Left ventricle myocardium inferior (tissue), 1 donor: ENCODE measurements at places on chromosomes 7 and 10.
A peak's percentile ranks its signal among the peaks of the same experiment; 100 is the strongest.

GRCh38 chr7:45696476-45696875, 122.3 kb downstream of the ADCY1 start:
- no peak for DNase-seq

GRCh38 chr7:31710171-31710570, 23.2 kb downstream of the PPP1R17 start:
- no peak for DNase-seq

DNA sequence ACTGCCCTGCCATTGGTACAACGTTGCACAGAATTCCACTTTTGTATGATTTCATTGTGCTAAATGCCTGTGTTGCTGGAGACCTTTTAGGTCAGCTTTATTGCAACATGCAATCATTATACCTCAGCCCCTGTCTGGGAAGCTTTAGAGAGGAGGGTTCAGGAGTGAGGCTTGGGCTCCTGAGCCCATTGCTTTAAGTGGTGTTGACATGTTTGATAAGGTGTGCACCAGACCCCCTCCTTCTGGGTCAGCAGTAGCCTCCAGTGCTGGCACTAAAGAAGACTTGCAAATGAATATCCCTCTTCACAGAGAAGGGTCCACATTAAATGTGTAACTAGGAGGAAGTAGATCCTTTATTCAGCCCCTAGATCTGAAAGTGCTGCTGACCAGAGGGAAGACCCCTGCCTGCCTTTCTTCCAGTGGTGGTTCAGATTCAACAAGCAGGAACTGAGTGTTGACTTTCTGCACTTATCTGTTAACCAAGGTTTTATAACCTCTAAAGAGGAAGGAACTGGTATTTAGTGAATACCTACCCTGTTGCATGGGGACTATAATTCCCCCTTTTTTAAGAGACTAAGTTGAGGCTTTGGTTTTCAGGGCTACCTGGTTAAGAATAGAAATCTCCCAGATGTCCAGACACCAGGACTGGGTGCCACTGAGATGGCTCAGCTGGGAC, 369.4 kb upstream of the IGFBP3 start:
- no peak for DNase-seq

GRCh38 chr10:15280462-15280861, 90.6 kb downstream of the FAM171A1 start:
- no peak for DNase-seq

DNA sequence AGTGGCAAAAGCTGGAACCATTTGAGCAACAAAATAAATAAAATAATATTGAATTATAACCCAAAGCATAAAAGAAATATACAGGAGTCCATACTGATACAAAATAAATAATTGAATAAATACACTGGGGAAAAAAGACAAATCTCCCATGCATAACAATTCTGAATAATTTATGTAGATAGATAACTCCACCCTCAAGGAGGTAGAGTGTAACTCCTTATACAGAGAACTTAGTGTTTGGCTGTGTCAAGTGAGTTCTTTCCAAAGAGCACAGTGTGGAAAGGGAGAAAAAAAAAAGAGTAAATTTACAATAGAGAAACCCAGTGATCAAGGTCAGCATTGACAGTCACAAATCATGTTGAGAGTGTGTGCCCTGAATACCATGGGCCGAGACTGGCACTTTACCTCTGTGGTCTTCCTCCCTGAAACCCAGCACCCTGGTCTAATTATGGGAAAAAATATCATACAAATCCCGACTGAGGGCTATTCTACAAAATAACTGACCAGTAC, 5.5 kb downstream of the PIK3AP1 start:
- no peak for DNase-seq

DNA sequence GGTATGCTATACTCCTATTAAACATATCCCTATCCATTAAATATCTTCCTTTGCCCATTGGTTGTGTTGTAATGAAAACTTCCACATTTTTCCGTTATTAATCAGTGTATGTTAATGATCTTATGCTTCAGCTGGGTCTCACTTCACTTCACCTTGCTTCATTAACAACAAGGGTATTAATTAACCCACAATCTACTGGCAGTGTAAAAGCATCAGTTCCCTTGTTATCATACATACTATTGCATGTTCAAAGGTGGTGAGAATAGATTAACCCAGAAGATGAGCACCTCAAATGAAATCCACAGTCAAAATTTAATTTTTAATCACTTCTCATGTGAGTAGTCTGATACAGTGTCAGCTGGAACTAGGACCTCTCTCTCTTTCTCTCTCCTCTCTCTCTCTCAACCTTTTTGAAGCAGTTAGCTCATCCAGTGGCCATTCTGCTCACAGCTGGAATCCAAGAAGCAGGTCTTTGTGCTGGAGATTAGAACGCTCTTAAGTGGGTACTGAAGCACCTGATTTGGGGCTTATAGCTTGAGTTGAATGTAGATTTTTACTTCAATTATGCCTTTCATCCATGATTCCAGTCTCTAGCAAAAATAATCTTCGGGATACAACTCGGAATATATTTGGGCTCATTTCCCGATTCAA, 172.3 kb downstream of the RAPGEF5 start:
- DNase-seq = no peak

DNA sequence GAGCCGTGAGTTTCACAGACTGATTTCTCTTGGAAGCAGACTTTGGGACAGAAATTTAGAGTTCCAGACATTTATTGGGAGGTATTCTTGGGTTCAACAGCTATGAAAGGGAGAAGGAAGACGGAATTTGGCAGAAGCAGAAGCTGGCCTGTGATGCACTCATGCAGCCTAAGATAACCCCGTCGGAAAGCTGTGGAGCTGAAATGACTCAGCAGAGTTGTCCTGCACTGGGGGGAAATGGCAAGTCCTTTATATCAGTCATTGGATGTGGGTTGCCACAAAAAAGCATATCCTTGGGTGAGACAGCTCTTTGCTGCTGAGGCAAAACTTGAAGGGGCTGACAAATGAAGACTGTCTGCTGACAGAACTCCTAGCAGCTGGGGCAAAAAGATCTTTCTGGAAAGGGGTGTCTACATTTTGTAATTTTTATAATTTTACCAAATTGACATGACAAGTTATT, 11.5 kb upstream of the MICU1 start:
- peak; percentile 34 for DNase-seq

GRCh38 chr10:50538555-50539398, 85.0 kb downstream of the SGMS1 start:
- no peak for DNase-seq

DNA sequence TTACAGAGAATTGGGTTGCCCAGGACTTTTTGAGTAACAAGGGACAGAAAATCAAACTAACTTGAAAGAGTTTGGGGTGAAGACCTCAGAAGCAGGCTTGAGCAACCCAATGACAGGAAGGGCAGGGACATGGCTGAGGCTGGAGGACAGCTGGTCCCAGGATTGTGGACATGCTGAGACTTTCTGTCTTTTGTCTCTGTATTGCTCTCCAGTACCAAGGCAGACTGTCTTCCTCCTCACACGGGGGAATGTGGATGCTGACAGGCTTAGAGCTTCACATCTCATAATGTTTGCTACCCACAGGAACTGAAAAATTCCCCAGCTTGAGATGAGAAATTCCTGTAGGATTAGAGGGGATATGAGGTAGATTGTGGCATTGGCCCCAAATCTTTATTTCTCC, 229.6 kb downstream of the PHF14 start:
- DNase-seq = no peak

DNA sequence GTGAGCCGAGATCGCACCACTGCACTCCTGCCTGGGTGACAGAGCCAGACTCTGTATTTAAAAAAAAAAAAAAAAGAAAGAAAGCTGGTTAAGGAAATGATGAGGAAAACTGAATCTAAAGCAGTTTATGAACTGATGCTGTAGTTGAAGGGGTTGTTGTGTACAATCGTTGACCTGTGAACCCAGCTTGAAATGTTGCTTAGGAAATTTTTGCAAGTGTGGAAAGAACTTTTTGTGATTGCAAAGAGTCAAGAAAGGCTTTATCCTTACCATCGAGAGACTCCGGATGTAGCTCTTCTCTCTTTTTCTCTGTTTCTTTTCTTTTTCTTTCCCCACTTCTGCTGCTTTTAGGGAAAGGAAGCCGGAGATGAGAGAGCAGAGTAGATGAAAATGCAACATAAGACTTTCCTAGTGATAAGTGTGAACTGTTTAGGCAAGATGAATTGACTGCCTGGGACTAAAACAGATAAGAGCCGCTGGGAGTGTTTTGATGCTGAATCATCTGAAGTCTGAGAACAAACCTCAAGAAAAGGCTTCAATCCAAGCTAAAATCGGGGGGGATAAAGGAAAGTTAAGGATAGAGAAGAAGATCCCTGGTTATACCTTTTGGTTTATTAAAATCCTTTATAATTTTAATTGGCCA, 69.0 kb downstream of the TAF3 start:
- DNase-seq = no peak

DNA sequence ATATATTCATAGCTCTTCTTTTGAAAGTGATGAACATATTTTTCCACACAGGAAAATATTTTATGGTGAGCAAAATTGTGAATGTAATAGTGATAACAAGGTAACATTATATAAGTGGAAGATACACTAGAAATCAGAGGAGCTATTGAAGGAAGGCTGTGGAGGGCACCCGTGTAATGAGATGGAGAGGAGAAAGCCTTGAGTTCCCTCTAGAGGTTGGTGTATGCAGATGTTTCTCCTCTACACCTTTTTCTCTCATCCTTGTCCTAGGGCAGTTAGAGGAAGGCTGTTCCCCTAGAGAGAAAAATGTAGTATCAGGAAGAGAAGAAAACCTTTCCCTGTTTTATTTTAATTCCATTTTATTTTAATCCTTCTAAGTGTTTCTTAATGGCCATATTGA, 54.6 kb upstream of the NRG3 start:
- DNase-seq = no peak

DNA sequence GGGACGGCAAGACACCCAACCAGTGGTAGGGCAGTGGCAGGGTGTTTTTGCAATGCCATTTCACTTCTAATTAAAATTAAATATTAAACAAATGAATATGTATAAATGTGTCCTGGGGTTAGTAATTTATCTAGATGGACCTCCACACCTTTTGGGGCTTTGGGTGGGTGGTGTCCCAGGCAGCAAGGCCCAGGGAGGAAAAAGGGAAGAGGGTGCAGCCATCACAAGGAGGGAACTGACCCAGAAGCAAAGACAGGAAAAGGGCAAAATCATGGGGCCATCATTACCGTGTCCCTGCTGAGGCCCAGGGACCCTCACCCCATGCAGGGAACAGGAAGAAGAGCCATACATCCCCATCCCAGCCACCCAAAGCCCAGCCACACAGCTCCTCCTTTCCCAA, 204.6 kb downstream of the GRID1 start:
- no peak for DNase-seq

GRCh38 chr10:131071721-131072120, 239.8 kb downstream of the TCERG1L start:
- DNase-seq = no peak

DNA sequence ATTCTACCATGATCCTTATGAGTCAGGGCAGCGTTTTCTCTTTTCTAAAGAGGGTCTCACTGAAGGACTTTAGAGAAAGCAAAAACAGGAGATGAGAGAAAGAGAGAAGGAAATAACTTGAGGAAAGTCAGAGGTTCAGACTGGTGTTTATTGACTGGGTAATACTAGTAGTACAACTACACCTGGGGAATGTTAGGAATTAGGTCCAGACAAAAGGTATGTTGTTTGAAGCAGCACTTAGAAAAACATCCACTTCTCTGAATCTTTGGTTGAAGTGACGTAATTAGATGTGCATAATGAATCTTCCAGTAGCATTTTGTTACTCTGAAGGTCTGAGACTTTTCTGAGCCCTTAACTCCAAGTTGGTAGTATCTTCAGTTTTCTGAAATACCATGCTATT, 380.3 kb upstream of the LRGUK start:
- DNase-seq = no peak

DNA sequence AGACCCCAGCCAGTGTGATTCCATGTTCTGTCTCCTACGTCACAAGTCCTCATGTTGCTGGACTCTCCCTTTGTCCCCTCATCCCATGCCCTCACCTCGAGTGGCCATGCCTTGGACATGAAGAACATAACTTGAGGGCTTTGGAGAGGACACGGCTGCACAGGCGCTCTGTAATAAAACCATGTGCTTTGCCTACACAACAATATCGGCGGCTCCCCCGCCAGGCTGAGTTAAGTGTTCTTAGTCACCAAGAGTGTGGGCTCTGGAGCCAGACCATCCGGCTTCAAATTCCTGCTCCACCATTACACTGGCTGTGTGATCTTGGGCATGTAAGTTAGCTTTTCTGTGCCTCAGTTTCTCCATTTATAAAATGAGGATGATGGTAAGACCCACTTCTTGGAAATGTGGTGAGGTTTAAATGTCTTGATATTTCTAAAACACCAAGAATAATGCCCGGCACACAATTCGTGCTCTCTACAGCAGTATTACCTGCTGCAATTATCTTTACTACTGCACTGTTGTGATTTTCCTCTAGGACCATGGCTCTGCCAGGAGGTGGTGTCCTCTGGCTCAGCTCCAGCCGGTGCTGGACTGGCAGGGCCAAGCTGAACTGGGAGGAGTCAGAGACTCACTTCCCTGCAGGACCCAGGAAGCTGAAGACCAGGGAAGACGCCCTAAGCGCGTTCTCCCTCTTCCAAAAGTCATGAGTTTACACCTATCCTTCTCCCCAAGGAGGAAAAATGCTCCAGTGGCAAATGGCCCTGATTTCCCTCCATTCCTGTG, 15.7 kb downstream of the SLIT1 start:
- DNase-seq = peak; percentile 47

- DNase-seq = no peak
Measured at GRCh38 chr10:15877836-15878576, 17.7 kb upstream of the MINDY3 start.

GRCh38 chr7:6504996-6505395, 46.3 kb downstream of the GRID2IP start:
- DNase-seq = no peak

GRCh38 chr10:63573068-63573697, 52.0 kb downstream of the REEP3 start:
- no peak for DNase-seq

DNA sequence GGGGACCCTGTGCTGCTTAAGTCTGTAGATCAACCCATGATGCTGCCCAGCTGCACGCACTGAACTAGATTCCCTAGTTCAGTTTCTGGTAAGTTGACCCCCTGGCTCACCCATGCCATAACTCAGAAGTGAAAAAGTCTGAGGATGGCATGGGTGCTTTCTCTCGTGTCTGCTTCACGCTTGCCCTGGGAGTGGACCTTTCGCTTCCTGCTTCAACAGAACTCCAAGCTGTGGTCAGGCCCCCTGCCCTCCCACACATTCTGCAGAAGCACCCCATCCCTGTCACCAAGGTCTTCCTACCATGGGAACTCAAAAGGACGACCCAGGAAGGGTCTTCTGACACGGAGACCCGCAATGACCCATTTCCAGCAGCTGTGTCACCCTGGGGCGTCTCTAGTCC, 39.9 kb downstream of the LRRC18 start:
- no peak for DNase-seq

DNA sequence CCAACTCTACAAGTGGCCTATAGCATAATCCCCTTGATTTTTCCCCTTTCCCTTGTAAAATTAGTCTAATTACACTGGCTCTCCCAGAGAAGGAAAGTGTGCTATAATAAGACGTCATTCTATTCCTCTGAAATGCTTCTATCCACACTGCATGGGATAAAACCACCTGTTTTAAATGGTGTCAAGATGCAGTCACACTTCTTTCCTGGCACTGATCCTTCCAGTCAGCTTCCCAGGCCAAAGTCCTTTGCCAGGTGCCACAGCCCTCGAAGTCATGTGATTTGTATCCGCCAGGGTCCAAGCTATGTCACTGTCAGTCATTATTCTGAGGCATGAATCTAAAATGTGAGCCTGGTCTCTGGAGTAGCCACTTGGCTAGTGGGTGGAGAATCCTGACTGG, 169.0 kb upstream of the KIAA1217 start:
- DNase-seq = no peak
